ENCODE measurements at places on chromosomes 3 and 15.
A peak's percentile ranks its signal among the peaks of the same experiment; 100 is the strongest.

- no peak for DNase-seq
Measured at GRCh38 chr3:71421820-71422566, 161.5 kb downstream of the FOXP1 start.

DNA sequence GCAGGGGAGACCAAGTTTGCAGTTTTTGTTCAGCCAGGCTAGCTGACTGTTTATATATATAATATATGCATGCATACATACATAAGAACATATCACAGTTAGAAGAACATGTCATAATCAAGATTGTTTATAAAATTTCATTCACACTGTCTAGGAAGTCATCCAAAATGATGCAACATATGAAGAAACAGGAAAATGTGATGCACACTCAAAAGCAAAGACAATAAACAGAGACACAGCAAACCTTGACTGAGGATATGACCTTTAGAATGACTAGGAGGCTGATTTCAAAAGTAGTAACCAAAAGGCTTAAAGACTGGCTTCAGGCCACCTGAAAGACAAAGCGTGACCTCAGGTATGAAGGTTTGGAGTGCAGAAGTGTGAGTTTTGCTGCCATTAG lies 166.2 kb upstream of the NDN start:
- no peak for DNase-seq

GRCh38 chr3:170830580-170830979 lies 39.4 kb downstream of the RPL22L1 start:
- no peak for DNase-seq

DNA sequence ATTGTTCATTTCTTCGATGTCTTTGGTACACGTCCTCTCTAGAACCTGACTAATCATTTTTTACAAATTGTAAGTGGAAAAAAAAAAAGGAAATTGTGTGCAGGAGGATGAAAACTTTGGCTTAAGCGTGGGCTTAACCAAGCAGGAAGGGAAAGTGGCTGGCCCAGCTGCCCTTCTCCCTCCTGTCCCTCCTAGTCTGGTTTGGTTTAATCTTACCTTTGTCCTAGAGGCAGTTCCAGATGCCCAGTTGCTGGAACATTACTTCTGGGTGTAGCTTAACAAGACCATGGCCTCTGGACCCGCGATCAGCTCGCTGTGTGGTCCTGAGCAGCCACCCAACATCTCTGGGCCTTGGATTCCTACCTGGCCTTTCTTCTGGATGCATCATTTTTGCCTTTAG lies 15.4 kb downstream of the PAQR5 start:
- no peak for DNase-seq

DNA sequence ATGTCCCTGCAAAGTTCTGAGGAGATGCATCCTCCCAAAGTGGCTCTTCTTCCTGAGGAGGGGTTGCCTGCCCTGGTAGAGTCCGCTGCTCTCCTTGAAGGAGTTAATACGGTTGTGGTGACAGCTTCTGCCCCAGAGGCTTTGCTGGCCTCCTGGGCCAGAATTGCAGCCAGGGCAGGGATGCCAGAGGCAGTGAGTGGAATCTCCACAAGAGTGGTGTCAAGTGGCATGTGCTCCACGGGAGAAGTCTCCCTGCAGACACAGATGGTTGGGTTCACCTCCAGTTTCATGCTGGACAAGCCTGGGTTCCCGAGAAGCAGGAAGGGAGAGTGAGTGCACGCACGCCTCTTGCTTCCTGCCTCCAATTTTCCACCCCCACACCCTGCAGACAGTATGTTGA lies 105.5 kb downstream of the SLC25A26 start:
- no peak for DNase-seq

DNA sequence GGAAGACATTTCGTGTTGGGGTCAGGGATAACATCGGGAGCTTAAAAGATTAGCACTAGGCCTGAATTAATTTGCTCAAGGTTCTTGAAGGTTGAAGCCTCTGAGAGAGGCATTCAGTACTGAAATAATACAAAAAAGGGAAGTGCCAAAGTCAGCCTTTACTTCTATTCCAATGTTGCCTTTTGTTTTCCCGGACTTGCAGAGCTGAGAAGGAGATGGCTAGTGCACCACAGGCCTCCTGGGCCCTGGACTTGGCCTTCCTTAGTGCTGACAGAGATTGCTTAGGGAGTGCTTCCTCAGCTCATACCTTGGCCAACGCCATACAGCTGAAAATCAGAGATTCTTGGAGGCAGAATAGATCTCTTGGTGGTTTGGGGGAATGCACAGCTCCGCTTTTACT lies 333.6 kb upstream of the TBL1XR1 start:
- DNase-seq = no peak

GRCh38 chr15:65868546-65869125 lies 655 bp upstream of the RAB11A start:
- no peak for DNase-seq

GRCh38 chr15:25242957-25243799 lies 195.6 kb downstream of the UBE3A start:
- peak; percentile 2 for DNase-seq

GRCh38 chr15:77058468-77058867 lies 12.4 kb downstream of the TSPAN3 start:
- no peak for DNase-seq

- no peak for DNase-seq
Measured at GRCh38 chr15:61237400-61237799, 8.3 kb upstream of the RORA start.

GRCh38 chr3:142614059-142614626 lies 17.9 kb downstream of the PLS1 start:
- no peak for DNase-seq

DNA sequence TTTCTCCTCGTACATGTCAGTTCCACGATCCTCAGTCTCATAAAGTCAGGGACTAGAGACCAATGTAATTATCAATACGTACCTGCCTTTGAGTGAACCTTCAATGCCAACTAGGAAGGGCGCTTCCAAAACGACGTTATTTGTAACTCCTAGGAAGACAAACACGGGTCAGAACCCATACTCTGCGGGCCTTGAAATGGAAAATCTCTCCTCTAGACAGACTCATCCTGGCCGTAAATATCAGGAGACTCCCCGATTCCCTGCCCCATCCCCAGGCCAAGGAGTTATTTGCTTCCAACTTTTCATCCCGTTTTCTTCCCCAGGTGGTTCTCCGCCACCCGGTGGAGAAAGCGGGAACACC lies 578 bp downstream of the OIP5 start:
- DNase-seq = no peak

GRCh38 chr15:87623832-87624231 lies 632.7 kb downstream of the NTRK3 start:
- DNase-seq = peak; percentile 20

DNA sequence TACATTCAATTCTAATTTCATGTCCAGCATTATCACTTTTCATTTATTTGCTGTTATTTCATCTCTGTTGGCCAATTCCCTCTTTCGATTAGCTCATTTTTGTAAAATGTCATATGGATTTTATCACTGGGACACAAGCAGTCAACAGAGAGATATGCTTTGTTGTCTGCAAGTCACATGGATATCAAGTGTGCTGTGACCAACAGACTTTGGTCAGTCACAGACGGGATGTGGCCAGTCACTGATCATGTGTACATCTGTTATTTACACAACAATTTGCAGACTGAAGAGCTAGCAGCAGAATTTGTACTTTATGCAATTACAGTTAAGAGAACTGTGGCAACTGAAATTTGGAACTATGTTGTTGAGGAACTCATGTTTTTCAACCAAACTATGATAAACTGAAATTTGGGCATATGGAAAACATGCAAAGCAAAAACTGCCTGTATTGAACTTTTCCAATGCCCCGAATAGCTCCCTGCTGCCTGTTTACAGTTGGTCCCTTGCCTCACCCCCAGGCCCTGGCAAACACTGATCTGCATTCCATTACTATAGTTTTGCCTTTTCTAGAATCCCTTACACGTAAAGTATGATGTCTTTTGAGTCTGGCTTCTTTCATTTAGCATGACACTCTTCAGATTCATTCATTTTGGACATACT lies 104.4 kb downstream of the RPL22L1 start:
- no peak for DNase-seq

GRCh38 chr3:184305577-184305976 lies 6.5 kb downstream of the PSMD2 start:
- DNase-seq = no peak

DNA sequence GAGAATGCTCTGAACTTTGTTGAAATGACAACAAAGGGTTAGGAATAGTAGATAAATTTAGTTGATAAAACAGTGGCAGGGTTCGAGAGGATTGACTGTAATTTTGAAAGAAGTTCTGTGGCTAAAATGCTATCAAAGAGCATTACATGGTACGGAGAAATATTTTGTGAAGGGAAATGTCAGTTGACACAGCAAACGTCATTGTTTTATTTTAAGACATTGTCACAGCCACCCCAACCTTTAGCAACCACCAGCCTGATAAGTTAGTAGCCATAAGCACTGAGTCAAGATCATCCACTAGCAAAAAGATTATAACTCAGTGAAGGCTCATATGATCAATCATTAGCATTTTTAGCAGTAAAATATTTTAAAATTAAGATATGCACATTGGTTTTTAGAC lies 8.7 kb upstream of the ST3GAL6 start:
- no peak for DNase-seq
